GF-D8 (cell line): ENCODE measurements at places on chromosomes 11 and 22.
A peak's percentile ranks its signal among the peaks of the same experiment; 100 is the strongest.

- DNase-seq, result peak; percentile 83
Observed at GRCh38 chr11:128720522-128720985, 26.7 kb downstream of the FLI1 start.

- DNase-seq, result no peak
Observed at GRCh38 chr11:104001561-104002056, 34.8 kb upstream of the DDI1 start.

DNA sequence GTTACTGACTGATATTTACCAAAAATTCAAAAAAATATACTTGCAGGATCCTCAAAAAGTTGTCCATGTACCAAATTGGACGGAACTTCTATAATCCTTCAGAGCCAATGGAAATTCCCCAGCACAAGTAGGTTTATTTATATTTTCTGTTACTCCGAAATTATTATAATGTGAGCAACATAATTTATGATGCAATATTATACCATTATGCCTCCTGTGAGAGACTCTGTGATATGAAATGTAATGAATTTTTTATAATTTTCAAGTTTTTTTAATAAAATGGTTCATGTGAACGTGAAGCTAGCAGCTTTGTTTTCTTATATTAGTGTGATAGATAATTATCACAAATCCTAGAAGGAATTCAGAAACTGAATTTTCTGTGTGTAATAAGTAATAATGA lies 18.2 kb downstream of the PIWIL4 start:
- DNase-seq, result no peak

- no peak for DNase-seq
Observed at GRCh38 chr11:36456156-36456555, 53.9 kb downstream of the TRAF6 start.

GRCh38 chr11:120513436-120514315 lies 2.1 kb downstream of the GRIK4 start:
- no peak for DNase-seq

- no peak for DNase-seq
Observed at GRCh38 chr22:25655371-25655935, 86.5 kb upstream of the MYO18B start.

- DNase-seq, result no peak
Observed at GRCh38 chr11:105647780-105648179, 37.9 kb downstream of the GRIA4 start.

DNA sequence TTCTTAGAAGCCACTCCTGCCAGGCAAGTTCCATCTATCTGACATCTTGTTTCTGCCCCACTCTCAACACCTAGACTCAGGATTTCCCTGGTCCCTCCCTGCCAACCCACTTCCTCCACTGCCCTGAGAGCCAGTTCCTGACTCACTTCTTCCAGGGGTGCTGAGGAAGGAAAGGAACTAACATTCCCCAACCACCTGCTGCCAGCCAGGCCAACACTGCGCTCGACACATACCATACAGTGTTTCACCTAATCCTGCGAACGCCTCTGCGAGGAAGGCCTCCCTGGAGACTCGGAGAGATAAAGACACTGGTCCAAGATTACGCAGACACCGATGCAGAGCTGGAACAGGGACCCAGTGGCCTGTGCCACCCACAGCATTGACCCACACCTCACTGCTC lies 40.2 kb downstream of the MICAL3 start:
- DNase-seq, result peak; percentile 9

- no peak for DNase-seq
Observed at GRCh38 chr11:126444072-126444471, 88.6 kb downstream of the ST3GAL4 start.
